Left renal pelvis (tissue), 4 donors: ENCODE measurements at places on chromosomes 7 and 10. TPM values are rescaled to one million over a fixed set of nuclear protein-coding genes. Genes with fewer than 3 reads are reported as not detected.

DNA sequence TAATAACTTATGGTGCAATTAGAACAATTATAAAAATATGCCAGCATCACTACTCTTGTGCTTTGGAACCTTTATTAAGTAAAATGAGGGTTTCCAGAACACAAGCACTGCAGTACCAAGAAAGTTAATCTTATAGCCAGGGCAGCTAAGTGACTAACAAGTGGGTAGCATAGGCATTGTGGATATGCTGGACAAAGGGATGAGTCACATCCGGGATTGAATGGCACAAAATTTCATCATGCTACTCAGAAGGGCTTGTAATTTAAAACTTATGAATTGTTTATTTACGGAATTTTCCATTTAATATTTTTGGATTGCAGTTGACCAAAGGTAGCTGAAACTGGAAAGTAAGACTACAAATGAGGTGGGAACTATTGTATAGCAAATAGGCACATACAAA lies 250.6 kb downstream of the C7orf25 start:
- no peak for DNase-seq

DNA sequence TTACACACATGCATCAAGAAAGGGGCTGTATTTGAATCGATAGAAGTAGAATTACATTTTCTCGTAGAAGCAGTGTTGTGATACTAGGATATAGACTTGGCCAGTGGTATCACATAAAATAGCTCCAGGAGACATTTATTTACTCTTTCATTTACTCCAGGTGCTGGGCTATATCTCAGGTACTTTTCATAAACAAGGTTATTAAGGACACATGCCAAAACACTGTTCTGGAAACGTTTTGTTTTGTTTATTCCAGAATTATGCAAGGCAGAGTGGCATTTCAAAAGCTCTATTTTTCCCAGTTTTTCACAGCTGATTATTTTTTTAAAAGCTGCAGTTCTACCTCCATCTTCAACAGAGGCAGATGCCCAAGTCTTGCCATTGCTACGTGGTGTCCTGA lies 37.8 kb upstream of the SEC61G start:
- no peak for DNase-seq

- no peak for DNase-seq
Observed at GRCh38 chr10:112973046-112973445, 23.0 kb downstream of the TCF7L2 start.

The MUC3A gene
- polyA plus RNA-seq = 0.04 TPM

The CNPY1 gene
- not detected for polyA plus RNA-seq
